SJCRH30 (cell line): ENCODE measurements at places on chromosomes 7 and 10.

DNA sequence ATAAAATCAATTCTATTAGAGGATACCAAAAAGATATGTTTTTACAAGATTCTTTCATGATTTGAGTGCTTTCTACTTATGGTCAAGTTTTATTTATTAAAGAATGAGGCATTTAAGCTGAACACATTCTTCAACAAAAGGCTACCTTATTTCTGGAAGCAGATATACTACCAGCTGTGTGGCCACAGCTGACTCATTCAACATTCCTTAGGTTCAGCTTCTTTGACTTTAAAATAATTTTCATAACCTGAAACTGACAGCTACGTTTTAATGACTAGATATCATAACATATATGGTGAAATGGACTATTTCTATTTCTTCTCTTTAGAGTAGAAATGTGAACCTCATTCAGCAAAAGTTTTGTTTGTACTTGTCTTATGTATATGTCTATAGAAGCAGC is 414.2 kb upstream of the SEMA3C start:
- peak; percentile 53 for DNase-seq

GRCh38 chr10:12466704-12467305 is 117.5 kb downstream of the CAMK1D start:
- DNase-seq = peak; percentile 57

- DNase-seq = peak; percentile 89
Measured at GRCh38 chr7:1536743-1537534, 6.4 kb downstream of the MAFK start.

DNA sequence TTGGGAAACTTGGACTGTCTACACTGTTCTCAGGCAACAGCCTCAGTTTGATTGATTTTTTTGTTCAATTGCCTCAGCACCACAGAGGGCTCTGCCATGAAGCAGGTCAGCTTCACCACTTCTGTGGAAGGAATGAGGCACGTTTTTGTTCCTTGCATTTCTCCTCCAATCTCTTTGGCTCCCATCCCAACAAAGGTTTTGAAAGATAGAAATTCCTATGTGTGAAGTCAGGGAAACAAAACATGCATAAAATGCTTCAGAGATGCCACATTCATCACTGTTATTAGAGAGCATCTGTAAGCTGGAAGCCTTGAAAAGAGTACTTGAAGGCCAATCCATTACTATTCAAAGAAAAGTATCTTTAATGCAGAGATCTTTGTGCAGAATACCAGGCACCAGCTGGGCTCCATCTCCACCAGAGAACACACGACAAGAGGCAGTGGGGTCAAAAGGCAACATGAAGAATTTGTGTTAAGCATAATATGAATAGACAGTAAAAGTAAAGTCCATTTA is 249.1 kb upstream of the LYZL1 start:
- DNase-seq = no peak

DNA sequence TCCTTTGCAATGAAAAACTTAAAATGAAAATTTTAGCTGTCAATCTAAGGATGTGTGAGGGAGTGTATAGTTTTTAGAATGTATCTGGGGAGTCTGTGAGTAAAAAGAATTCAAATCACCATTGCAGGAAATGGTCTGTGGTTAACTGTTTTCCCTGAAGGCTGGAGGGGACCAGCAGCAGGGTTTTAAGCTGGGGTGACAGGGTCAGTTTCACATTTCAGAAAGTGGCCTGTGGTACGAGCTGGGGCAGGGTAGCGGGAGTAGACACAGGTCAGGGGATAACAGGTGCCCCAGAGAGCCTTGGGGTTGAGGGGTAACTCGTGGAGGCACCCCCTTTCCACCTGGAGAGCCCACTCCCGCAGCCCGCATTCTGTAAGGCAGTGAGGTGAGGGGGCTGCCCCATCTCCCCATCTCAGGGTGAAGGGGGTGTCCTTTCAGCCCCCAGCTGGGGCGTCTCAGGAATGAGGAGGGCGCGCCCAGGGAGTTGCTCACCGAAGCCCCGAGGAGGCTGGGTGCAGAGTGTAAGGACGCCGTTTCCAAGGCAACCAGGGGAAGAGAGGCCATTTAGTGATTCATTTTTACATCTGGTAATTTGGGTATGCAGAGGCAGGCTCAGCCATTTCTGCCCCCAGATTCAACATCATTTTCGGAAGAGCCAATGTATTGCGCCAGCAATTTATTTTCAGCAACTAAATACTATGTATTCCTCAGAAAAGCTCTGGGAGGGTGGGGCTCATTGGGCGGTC is 168.9 kb downstream of the SLIT1 start:
- DNase-seq = peak; percentile 44

GRCh38 chr10:47421057-47421952 is 37.2 kb upstream of the ZNF488 start:
- DNase-seq = no peak
